ENCODE measurements at places on chromosomes 1 and 21. TPM values are rescaled to one million over a fixed set of nuclear protein-coding genes. Genes with fewer than 3 reads are reported as not detected.

Gene BMP8A
- total RNA-seq = 0.33 TPM

Gene PLA2G2C
- total RNA-seq = not detected

Gene POU3F1
- not detected for total RNA-seq

Gene TRNP1
- total RNA-seq = 10.8 TPM

Gene TMPRSS3
- not detected for total RNA-seq

Gene MIXL1
- total RNA-seq = not detected

Gene LORICRIN
- not detected for total RNA-seq

Gene PKP1
- under 0.01 TPM for total RNA-seq

Gene CLDN8
- total RNA-seq = not detected

Gene PRAMEF11
- total RNA-seq = not detected

Gene LCE2C
- total RNA-seq = not detected

Gene F13B
- total RNA-seq = not detected

Gene TMEM52
- total RNA-seq = not detected

Gene REN
- total RNA-seq = 0.17 TPM

Gene GJA4
- total RNA-seq = not detected

Gene CACNA1S
- total RNA-seq = not detected

Gene EXTL1
- total RNA-seq = 0.33 TPM

Gene MYBPH
- total RNA-seq = 0.17 TPM

Gene PCAT6
- total RNA-seq = 0.51 TPM

Gene ZFYVE9
- 44.6 TPM for total RNA-seq

Gene PDZK1
- total RNA-seq = 1.5 TPM

Gene BEND5
- 0.77 TPM for total RNA-seq

Gene TRIM46
- total RNA-seq = 4.0 TPM

Gene IL12RB2
- not detected for total RNA-seq

Gene LRRIQ3
- 1.3 TPM for total RNA-seq

Gene RHEX
- total RNA-seq = not detected

Gene SLAMF9
- total RNA-seq = not detected

Gene SERINC2
- total RNA-seq = 6.7 TPM

Gene IVL
- not detected for total RNA-seq

Gene NR0B2
- not detected for total RNA-seq

Gene SPRR2E
- not detected for total RNA-seq

Gene SPRR3
- not detected for total RNA-seq

Gene NPHS2
- not detected for total RNA-seq

Gene PBXIP1
- total RNA-seq = 113 TPM

Gene ARHGAP30
- total RNA-seq = not detected

Gene MATN1
- not detected for total RNA-seq

Gene TNFSF4
- total RNA-seq = 1.3 TPM

Gene RAB3GAP2
- 36.5 TPM for total RNA-seq

Gene FCRLA
- total RNA-seq = 0.17 TPM

Gene ACTA1
- total RNA-seq = not detected

Gene NBPF6
- total RNA-seq = not detected

Gene REG4
- total RNA-seq = not detected

Gene LGR6
- not detected for total RNA-seq

Gene COL16A1
- 150 TPM for total RNA-seq
